ENCODE measurements at places on chromosomes 4 and X.

DNA sequence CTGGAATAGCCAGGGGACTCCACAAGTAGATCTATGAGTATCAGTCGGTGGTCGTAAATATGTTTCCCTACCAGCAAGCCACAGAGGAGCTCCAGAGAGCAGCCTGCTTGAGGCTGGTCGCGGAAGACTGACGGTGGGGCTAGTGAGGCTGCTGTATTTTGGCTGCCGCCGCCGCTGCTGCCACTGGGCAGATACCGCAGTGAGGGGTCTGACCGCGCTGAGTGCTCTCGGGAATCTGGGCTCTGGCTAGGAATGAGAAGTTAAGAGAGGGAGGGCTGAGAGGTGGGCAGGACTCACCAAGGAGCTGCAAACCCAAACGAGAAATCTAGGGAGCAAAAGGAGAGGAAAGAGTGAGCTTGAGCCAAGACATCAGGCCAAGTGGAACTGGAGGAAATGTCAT lies at the start of gene EXOC1L:
Gene EXOC1L, plus strand, starts transcription at position 157 of the 400 bp plus-strand sequence. Its CDS starts 237 bp downstream, at position 394.
- no peak for DNase-seq

- no peak for DNase-seq
Measured at GRCh38 chrX:118729042-118729652, 1.7 kb downstream of the IL13RA1 start.

GRCh38 chr4:114366368-114366767 lies 232.2 kb upstream of the UGT8 start:
- no peak for DNase-seq

DNA sequence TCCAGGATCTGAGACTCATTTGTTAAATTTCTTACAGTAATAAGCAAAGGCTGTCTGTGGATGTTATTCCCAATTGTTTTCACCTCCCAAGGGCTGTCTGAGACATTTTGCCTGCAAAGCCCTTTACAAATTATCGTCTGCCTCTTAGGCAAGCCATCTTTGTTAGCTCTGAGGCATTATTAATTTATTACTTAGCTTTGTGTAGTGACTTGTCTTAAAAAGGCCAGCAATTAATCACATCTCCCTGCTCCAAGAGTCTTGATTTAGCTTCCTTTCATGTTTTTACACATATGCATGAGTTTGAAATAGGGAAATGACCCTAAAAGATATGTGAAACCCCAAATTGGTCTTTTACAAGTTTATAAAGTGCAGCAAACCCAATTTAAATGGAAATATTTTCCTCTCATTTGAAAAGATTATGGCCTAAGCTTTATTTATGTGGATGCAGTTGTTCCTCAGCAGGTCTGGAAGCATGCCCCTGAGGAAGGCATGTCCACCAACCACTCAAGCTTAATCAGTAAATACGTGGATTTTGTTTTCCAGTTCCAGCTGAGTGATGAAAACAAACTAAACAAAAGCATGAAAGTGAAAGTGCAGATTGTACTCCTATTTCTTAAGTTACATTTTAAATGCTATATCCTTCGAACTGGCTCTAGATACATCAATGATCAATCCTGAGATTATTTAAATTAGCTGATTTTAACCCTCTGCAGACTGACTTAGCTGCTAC lies 173.6 kb upstream of the LNX1 start:
- DNase-seq, result no peak

DNA sequence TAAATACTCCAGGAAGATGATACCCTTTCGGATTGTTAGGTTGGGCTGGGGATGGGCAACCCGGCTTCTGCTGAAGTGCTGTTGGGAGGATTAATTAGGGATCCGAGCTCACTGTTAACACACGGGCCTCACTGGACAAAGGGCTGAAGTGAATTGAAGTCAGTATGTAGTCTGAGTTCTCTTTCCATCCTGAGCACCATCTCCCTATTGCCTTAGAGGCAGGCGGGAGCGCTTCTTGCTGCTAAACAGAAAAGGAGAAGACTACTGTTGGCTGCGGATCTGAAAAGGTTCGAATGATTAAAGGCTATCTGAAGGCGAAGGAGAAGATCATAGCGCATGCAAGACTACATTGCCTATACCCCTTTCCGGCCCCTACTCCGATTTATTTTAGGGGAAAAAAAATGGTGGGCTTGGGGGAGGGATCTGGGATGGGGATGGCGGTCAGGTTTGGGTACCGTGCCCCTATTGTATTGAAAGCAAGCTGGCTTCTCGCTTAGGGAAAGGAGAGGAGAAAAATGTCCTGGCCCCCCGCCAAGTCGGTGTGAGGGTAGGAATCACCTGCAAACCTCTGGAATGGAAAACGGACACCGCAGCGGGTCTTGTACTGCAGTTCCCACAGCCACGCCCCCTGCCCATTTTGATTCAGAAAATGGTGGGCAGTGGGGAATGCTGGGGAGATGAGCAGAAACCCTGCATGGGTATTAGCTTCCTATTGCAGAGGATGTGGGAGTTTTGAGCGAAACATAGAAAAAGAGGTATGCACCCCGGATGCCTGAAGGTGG lies 22.3 kb downstream of the MORF4L2 start:
- no peak for DNase-seq

- no peak for DNase-seq
Measured at GRCh38 chrX:148878371-148878770, 378.0 kb downstream of the AFF2 start.

DNA sequence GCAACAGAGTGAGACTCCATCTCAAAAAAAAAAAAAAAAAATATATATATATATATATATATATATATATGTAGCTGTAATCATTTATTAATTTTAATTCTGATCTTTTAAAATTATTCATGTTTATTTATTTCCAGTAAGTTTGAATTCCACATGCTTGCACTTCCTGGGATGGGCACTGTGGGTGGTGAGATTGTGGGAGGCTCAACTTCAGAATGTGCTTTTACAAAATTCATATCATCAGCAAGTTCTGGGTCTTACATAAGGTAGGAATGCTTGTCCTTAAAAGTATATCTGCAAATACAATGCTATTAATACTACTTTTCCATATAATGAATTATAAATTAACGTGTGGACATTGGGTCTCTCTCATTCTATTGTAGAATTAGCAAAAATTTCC lies 156.5 kb downstream of the EMCN start:
- no peak for DNase-seq

GRCh38 chrX:153723351-153724251 lies 586 bp downstream of the BCAP31 start:
- no peak for DNase-seq

DNA sequence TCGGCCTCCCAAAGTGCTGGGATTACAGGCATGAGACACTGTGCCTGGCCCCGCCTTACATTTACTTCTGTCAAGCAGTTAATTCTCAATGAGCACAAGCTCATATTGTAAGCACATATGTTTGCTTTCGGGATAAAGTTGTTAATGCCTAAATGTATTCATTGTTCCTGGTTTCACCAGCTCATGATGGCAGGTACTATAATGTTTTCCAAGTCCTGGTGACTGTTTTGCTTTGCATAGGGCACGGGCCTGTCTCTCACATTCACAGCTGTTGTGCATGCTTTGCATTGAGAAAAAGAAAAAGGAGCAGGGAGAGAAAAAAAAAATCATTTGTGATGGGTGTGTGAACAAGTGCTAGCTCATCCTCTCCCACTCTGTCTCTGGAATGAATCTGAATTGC lies 661.2 kb upstream of the TENM3 start:
- no peak for DNase-seq

DNA sequence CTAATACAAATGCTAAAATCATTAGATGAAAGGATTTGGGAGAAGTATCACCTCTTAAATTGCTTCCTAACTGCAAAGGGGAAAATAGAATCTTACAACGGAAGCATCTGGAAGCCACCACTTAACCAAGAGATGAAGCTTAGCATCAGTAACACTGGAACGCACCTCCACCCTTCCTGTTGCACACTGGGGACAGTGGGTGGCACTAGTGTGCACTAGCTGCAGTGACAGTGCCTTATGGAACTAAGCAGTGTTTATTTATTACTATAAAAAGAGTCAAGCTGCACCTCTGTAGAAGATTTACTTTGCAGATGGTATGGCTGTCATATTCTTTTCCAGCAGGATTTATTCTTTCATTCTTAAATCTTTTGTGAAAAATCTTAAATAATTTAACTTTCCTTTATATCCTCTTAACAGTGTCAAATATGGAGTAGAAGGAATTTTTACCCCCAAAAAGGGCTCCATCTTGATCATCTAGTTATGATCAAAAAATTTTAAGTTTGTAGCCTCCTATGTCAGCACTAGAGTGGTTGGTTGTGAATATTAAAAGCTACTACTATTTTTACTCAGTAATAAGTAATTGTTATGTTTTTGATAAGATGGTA lies 76.7 kb downstream of the SCD5 start:
- no peak for DNase-seq
